Adipocyte (in vitro differentiated cells): ENCODE measurements at places on chromosomes 5 and 9.

DNA sequence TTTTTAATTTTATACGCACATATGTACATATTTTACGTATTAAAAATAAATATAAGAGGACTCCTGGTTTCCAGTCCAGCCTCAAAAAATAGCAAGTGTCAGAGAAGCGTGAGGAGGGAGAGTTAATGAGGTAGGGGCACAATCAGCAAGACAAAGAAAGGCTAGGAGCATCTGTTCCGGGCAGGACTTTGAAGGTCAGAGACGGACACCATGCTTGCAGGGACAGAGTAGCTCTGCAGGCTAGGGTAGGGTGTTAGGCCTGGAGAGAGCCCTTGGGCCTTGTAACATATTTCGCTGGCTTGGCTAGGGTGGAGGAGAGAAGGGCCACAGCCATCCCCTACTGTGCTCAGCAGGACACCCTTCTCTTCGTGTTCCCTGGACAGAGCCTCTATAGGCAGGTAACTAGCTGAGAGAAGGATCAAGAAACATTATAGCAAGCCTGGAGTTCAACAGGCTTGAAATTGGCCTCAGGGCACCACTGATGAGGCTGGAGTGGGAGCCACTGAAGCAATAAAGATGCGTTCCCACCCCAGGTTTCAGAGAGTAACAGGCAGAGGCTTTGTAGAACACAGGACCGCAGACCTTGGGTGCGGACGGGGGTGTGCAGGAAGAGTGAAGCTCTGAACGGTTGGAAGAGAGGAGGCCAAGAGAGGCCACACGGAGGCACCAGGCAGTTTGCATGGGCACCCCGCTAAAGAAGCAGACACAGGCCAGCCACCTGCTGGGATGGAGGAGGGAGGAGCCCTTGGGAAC lies 9.7 kb upstream of the IPPK start:
- no peak for DNase-seq

- peak; percentile 39 for DNase-seq
Observed at GRCh38 chr5:96963267-96963666, 27.4 kb downstream of the LNPEP start.

DNA sequence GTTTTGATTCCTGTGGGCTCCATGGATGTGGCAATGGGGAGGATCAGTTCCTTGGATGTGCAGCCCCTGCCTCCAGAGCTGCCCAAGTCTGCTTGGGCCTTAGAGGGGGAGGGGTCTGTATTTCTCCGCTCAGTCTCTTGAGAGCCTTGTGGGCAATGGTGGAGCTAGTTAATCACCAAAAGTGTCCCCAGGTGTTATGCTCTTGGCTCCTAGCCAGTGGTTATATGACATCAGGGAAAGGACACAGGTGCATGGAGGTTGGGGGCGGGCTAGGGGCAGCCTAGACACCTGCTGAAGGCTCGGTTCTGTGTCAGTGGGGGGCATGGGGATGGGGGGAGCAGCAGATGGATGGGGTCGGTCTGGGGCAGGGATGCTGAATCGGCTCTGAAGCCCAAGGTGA lies 12.4 kb upstream of the ARAP3 start:
- DNase-seq, result no peak

DNA sequence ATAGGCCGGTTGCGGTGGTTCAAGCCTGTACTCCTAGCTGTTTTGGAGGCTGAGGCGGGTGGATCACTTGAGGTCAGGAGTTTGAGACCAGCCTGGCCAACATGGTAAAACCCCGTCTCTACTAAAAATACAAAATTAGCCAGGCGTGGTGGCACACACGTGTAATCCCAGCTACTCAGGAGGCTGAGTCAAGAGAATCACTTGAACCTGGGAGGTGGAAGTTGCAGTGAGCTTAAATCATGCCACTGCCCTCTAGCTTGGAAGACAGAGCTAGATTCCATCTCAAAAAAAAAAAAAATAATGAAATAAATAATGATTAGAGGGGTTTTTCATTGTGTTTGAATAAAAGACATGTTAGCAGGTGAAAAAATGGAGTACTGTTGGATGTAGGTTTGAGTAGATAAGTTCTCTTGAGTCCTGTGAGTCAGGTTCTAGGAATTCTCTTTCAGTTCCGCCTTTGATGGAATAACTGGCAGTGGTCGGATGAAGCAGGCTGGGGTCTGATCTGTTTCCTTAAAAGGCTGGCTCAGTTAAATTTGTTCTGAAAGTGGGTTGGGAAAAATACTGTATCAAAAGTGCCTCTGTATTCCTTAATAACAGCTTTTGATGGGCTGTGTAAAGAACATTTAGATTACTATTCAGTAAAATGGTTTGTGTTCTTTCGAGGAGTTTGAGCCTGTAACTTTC lies 73.2 kb downstream of the AOPEP start:
- peak; percentile 75 for DNase-seq

GRCh38 chr9:16683326-16683725 lies 187.1 kb downstream of the BNC2 start:
- DNase-seq, result no peak

- no peak for DNase-seq
Observed at GRCh38 chr5:150589862-150590601, 50.4 kb upstream of the SYNPO start.

GRCh38 chr5:123543438-123543837 lies 31.5 kb downstream of the CSNK1G3 start:
- no peak for DNase-seq

- peak; percentile 19 for DNase-seq
Observed at GRCh38 chr5:115559524-115559923, 14.9 kb upstream of the FEM1C start.

- no peak for DNase-seq
Observed at GRCh38 chr9:133641396-133641655, 5.2 kb downstream of the DBH start.

DNA sequence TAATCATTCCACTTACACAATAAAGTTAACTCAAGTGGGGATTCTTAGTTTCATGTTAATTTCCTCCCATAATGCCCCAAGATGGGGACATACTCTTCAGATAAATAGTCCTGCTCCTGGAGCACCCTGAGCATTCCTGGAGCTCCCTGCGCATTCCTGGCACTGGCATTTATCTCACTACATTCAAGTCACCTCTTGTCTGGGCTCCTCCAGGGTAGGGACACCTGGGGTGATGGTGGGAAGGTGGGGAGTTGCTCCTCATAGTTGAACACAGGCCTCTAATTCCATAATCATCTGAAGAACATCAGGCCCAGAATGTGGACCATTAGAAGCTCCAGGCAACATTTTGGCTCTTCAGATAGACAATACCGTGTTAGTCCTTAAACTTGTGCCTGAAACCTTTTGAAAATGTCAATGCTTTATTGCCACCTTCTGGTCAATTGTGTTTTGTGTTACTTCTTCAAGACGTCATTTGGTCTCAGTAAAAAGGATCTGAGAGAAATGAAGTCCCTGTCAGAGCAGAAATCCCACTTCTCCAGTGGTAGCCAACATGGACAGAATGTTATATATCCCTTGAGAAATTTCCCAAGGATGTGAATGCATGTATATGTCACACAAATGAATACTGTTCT lies 14.2 kb upstream of the AGGF1 start:
- DNase-seq, result peak; percentile 68

DNA sequence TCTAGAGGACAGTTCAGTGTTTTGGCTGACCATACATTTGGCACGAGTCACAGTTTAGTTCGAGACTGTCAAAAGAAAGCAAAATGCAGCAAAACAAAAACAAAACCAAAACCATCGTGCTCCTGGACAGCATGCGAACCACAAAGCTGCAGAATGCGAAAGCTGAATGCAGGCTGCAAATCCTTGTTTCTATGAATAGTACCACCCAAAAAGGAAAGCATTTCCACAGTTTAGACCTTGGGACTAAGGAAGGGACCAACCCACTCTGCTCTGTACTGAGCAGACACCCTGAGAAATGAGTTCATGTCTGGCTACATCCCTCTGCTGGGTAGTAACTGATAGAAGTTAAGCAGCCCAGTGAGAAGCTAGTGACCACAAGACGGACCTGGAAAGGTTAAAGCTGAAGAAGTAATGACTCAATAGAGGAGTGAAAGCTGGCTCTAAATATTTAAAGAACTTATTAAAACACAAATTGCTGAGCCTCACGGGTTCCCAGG lies 3.9 kb downstream of the GCNT4 start:
- DNase-seq, result peak; percentile 60

GRCh38 chr5:26647781-26648180 lies 390.6 kb downstream of the CDH9 start:
- DNase-seq, result no peak
